Immature natural killer cell (primary cell): ENCODE measurements at places on chromosomes 2 and 18.

DNA sequence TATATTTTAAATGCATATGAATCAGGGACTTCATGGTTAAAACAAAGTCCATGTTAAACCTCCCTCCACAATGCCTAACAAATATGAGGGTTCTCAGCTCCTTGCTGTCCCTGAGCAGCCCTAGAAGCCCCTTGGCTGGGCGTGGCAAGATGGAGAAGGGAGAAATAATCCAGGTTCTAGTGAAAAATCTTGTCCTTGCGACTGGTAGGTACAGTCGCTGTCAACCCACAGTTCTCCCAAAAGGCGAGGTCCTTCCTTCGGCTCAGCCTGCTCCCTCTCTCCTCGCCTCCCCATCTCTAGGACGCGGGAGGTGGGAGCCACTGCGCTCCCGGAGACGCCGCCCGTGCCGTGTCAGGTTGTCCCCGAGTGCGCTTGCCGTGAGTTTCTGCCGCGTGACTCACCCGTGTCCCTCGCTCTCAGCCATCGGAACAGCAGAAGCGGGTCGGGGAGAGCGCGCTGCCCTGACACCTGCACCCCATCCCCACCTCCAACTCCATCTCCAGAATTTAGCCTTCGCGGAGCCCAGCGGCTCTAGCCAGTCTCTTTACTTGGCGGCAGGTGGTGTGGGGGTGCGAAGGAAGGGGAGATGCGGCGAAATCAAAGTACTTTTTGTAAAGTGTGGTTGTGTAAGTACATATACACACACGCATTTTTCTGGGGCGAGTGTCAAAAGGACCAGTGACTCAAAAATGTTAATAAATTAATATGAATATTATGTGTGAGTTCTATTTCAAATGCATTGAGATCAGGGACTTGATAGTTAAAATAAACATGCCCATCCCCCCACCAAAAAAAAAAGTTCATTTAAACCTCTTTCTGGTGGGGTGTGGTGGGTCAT lies 65.1 kb upstream of the TMEM17 start:
- DNase-seq = no peak

- no peak for DNase-seq
These were observed 15.4 kb upstream of the SLC9A2 start for GRCh38 chr2:102603904-102604303.

GRCh38 chr2:20626698-20627513 lies 24.0 kb downstream of the HS1BP3 start:
- DNase-seq = no peak

DNA sequence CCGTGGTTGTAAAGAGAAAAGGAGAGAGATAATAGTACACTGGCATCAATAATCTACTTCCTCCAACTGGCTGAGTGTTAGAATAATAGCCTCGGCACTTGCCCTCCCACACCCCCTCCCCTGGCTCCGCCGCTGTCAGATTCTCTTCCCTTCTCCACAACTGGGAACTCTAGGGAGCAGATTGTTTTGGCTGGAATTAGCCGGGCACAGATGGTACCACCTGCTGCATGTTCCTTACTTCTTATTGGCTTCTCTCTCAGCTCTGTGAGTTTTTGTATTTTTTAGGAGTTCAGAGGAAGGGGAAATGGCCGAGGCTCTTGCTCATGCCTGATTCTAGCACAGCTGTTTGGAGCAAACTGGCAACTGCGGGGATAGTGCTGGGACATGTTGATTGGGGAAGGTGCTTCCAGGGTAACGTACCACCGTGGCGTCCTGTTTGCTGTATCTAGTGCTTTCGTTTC lies 140.0 kb downstream of the ZEB2 start:
- no peak for DNase-seq

DNA sequence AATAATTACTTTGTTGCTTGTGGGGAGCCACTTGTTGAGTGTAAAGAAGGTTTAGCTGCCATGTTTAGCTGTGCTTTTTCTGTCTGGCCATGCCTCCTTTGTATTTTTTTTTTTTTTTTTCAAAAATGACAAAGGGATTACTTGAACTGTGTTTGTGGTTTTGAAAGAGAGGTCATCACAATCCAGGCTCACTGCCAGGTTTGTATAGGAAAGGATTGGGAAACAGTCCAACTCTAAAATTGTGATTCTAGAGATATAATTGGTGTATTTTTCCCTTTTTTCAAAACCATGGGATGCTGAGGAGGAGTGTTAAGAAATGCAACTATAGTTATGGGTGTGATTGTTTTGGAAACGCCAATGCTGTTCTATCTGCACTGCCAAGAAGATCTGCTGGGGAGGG lies 4.3 kb downstream of the ITPRIPL1 start:
- no peak for DNase-seq

DNA sequence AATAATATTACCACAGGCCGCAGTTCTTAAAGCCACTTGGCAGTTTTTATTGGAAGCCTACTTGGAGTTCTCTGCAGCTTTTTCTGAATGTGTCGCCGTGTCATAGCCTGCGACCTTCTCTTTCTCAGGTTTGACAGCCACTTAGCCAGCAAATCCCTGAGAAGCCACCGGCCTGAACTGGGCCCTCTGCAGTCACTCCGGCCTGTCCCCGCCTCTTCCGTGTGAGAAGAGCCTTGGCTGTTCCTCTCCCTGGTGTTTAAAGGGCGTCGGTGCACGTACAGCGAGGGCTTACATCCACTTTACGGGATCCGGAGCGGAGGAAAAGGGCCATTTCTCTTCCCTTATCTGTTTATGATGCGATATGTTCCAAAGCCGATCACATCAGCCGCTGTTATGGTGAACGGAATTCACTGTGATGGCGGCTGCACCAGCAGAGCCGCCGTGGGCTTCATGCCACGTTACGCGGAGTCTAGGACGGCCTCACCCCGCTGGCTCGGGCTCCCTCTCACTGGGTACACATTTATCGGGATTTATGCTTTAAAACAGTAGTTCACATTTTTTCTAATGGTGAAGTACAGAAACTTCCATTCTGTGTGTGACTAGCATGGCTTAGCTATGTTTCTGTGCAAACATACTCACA lies 66.8 kb downstream of the GBX2 start:
- DNase-seq = no peak

DNA sequence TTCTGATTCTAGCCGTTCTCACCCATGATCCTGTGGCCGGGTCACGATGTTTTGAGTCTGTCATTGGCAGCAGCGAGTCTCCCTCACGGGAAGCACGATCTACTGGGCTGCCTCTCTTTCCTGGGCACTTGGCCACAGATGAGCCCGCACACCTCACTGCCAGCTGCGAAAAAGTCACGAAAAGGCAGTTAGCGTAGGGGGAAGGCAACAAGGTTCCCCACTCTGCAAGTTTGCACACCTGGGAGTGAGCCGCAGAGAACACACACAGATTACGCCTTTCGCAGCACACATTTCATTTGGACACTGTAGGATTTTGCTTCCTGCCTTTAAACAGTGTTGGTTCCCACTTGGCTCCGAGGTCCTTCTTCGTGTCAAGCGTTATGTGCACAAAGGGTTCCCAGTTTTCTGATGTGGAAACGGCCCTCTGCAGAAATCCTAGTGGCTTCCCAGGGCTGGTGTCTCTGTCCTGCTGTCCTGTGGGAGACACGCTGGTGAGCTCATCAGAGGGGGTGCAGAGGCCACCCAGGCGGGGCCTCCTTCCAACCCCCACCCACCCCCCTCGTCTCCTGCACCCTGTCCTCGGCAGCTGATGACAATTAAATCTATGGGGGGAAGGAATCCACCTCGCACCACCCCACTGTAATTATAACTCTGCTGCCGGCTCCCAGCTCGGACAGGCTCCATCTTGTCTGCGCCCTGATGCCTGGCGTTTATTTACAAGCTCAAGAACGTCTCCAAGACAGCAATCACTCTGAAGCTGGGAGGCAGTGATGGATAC lies 157.3 kb upstream of the SALL3 start:
- no peak for DNase-seq

DNA sequence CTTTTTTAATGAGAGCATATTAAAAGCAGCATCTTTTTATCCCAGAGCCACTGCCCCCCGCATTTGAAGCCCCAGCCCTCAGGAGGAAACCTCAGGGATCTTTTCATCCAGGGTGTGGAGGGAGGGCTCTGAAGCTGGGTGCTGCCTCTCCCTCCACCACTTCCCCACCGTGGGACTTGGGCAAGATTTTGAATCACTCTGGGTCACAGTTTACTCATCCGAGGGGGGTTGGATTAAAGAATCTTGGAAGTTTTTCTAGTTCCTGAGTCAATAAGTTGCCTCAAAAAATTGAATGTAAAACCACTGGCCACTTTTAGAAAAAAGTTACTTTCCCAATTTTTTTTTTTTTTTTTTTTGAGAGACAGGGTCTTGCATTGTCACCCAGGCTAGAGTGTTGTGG lies 62.0 kb upstream of the ANKRD44 start:
- no peak for DNase-seq

DNA sequence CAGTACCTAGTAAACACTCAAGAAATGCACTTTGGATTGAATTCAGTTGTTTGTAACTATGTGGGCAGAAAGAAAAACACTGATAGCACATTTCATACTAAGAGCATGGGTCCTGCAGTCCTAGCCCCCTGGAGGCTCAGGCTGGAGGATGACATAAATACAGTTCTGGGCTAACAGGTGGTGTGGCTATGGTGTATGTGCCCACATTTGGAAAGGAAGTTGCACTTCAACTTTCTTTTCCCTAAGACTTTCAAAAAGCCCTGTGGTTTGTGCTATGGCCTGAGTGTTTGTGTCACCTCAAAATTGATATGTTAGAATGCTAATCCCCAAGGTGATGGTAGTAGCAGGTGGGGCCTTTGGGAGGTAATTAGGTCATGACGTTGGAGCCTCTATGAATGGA lies 218.2 kb downstream of the CDCA7 start:
- DNase-seq = no peak

GRCh38 chr2:136765256-136766072 lies at the start of gene THSD7B:
THSD7B (plus strand) TSS chr2:136765545; CDS start chr2:136882179, 116,634 bp downstream.
- DNase-seq = no peak

- no peak for DNase-seq
These were observed 713.1 kb upstream of the SOX11 start for GRCh38 chr2:4979111-4979510.

DNA sequence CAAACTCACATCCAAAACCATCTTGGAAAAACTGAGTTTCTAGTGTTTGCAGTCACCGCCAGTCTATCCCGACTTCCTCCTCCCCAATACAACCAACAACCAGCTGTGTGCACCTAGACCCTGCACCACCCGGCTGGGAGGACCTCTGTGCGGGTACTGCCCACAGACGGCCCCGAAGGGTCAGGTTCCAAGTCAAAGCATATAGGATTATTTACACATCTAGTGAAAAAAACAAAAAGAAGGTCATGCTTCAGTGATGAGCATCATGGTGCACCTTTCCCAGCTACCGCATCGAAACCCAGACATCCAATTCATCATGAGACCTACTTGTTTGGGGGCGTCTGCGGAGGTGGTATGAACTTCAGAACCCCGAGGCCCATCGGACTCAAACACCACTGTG lies 124.8 kb downstream of the ZNF516 start:
- DNase-seq = no peak

DNA sequence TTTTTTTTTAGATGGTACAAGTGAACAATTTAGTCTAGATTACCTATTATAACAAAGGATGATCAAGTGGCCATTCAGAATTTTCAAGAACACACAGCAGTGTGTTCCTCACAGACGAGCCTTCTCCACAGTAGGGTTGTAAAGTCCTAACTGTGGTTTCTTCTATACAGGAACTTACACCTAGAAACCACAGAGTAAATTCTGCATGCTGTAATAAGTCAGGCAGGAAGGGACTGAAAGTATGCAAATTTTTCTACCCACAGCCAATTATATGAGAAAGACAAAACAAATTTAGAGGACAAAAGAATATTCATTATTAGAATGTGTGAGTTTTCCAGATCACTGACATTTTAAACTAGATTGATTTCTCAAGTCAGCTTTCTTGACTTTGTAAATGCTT lies 99.5 kb downstream of the RBMS1 start:
- peak; percentile 71 for DNase-seq

DNA sequence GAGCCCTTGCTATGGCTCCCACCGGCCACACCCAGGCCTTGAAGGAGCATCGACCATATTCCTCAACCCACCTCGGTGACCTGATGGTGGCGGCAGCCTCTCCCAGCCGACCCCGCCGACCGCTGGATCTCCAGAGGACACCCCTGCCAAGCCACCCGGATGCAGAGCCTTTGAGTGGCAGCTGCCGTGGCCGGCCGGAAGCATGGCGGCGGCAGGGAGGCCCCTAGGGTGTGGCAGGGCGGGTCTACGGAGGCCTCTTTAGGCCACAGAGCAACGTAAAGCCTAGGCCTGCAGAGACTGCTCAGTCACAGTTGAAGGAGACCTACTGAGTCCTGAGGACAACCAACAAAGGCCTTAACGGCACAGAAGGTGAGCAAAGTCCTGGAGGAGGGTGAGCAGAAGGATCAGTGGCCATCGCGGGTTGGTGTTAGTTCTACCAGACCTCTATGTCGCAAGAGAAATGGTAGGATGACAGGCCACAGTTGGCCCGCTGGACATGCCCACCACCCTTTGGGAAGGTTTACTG lies 50.4 kb upstream of the TMEM247 start:
- DNase-seq = no peak

DNA sequence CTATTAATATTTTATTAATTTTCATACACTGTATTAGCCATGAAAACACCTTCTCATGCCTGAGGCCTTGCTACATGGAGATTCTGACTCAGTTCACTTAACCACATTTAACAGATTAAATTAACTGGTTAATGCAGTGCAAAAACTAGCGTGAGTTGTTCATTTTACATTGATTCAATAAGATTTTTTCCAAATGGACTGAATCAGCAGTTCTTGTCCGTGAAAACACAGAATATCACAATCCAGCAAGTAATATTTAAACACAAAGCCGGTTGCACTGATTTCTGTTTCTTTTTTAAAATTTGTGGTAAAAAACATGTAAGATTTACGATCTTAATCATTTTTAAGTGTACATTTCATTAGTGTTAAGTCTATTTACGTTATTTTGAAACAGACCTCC lies 118.2 kb upstream of the THUMPD2 start:
- no peak for DNase-seq

DNA sequence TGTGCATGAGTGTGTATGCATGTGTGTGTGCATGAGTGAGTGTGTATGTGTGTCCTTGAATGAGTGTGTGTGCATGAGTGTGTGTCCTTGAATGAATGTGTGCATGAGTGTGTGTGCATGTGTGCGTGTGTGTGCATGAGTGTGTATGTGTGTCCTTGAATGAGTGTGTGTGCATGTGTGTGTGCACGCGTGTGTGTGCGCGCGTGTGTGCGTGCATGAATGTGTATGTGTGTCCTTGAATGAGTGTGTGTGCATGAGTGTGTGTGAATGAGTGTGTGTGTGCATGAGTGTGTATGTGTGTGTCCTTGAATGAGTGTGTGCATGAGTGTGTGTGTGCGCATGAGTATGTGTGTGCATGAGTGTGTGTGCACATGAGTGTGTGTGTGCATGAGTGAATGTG lies 271.9 kb downstream of the RNF144A start:
- DNase-seq = no peak

GRCh38 chr2:38079116-38080052 lies 3.4 kb upstream of the CYP1B1 start:
- no peak for DNase-seq

GRCh38 chr18:44731530-44732237 lies 51.0 kb downstream of the SETBP1 start:
- DNase-seq = no peak

GRCh38 chr18:60266558-60266957 lies 106.0 kb downstream of the MC4R start:
- DNase-seq = no peak
